ENCODE measurements at places on chromosomes 13 and 19. TPM values are rescaled to one million over a fixed set of nuclear protein-coding genes. Genes with fewer than 3 reads are reported as not detected.

Gene FFAR1
- total RNA-seq, result not detected

Gene MAG
- total RNA-seq, result 0.69 TPM

Gene SCEL
- not detected for total RNA-seq

Gene HIPK4
- not detected for total RNA-seq

Gene ADGRE2
- total RNA-seq, result 0.06 TPM

Gene ACER1
- not detected for total RNA-seq

Gene NLRP4
- not detected for total RNA-seq

Gene DCT
- not detected for total RNA-seq

Gene GSX1
- total RNA-seq, result not detected

Gene ZNF615
- total RNA-seq, result 11.8 TPM

Gene CCDC122
- 3.8 TPM for total RNA-seq

Gene FAM32A
- total RNA-seq, result 138 TPM

Gene IL4I1
- 4.0 TPM for total RNA-seq

Gene CILP2
- total RNA-seq, result not detected

Gene FXYD1
- not detected for total RNA-seq

Gene SIGLEC5
- total RNA-seq, result not detected
